ENCODE measurements at places on chromosomes 3 and 15. TPM values are rescaled to one million over a fixed set of nuclear protein-coding genes. Genes with fewer than 3 reads are reported as not detected.
A peak's percentile ranks its signal among the peaks of the same experiment; 100 is the strongest.

DNA sequence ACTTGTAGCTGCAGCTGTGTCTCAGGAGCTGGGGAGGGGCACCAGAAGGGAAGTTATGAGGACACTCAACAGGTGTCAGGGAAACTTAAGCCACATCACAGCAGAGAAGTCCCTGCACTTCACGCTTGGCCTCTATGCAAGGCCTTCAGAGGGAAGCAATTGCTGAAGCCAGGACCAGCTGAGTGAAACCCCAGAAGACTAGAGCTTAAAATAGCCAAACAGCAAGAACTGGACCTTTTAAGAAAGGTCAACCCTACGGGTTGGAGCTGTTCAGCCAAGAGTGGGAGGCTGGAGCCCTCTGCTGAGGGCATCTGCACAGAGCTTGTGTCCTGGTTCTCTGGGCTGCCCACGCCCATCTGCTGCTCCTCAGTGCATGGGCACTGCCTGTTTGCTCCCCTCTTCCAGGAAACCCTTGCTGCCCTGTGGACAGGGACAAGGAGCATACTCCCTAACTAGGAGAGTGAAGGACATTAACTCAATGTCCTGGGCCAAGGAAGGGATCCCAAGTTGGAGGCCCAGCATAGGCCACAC lies 3.9 kb upstream of the GRAMD2A start:
- H3K4me3 ChIP-seq = no peak overlapping the region
- peaks cover 7% of the 10 kb centered on the region for H3K27me3 ChIP-seq
- no peak overlapping the region for H3K27ac ChIP-seq
- DNase-seq = no peak
- H3K36me3 ChIP-seq = peaks cover 47% of the 10 kb centered on the region

The UCN2 gene
- total RNA-seq = not detected

GRCh38 chr3:46284981-46285683 lies 42.9 kb downstream of the CCR3 start:
- H3K36me3 ChIP-seq = peaks cover 9% of the 10 kb centered on the region
- no peaks in the 10 kb centered on the region for H3K27me3 ChIP-seq
- peak overlapping the region; percentile 65 for H3K4me3 ChIP-seq
- peaks cover 66% of the 10 kb centered on the region for H3K4me1 ChIP-seq
- DNase-seq = no peak

The UTS2B gene
- total RNA-seq = not detected

The C3orf80 gene
- not detected for total RNA-seq

DNA sequence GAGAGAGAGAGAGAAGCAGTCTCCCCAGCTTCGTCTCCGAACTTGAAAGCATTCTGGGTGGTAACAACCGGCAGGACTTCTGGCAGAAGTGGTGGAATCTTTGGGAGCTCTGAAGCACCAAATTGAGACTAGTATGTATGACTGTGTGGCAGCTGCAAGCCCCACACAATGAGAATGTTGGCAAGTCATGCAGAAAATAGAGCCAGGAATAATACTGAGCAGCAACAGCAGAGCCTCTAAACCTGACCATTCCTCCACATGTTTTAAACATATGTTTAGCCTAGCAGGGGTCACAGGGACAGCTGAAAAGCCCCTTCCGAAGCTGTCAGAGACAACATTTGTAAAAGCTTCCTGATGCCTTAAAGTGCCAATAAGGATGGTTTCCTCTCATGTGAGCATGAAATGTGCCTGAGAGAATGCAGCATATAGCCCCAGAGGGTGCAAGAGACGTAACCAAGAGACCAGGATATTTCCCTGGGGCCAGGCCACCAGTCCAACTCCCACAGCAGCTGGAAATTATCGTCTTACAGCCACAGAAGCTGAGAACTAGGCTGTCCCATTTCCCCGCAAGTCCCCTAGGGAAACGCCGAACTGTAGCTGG lies 178.6 kb upstream of the CCDC54 start:
- H3K27me3 ChIP-seq = peaks cover 12% of the 10 kb centered on the region
- no peaks in the 10 kb centered on the region for H3K4me1 ChIP-seq
- no peak overlapping the region for H3K4me3 ChIP-seq
- no peak for DNase-seq
- H3K36me3 ChIP-seq = no peaks in the 10 kb centered on the region

The IL17RD gene
- total RNA-seq = not detected

The SLC38A3 gene
- not detected for total RNA-seq

The CD200 gene
- total RNA-seq = 1.7 TPM

DNA sequence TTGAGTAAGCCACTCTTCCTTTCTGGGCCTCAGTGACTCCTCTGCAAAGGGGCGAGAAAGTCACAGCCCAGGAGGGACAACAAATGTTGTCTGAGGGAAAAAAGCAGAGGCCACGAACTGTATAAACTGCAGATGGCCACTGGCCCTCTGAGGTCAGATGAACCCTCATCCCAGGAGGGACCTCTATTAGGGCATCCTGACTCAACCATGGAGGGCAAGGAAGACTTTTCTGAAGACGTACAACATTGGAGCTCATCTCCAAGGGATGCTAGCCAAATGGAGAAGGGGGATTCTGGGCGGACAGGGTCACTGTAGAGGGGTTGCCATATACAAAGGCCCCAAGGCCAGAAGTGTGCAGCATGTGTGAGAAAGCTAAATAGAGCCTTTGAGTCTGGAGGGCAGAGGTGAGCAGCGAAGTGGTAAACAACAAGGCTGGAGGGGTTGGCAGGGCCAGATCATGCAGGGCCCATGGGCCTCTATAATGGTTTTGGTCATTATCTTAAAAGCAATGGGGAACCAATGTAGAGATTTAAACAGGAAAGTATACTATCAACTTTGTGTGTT lies 16.7 kb downstream of the GRAMD2A start:
- DNase-seq = no peak
- H3K4me3 ChIP-seq = no peak overlapping the region
- no peak overlapping the region for H3K27ac ChIP-seq
- H3K27me3 ChIP-seq = peaks cover 39% of the 10 kb centered on the region
- no peaks in the 10 kb centered on the region for H3K36me3 ChIP-seq

GRCh38 chr3:133944181-133944580 lies 48.5 kb upstream of the RAB6B start:
- no peak overlapping the region for H3K27ac ChIP-seq
- no peak overlapping the region for H3K4me3 ChIP-seq

GRCh38 chr3:105394177-105394576 lies 27.5 kb downstream of the ALCAM start:
- no peaks in the 10 kb centered on the region for H3K36me3 ChIP-seq
- no peak overlapping the region for H3K4me3 ChIP-seq
- no peaks in the 10 kb centered on the region for H3K27me3 ChIP-seq
- H3K27ac ChIP-seq = no peak overlapping the region

GRCh38 chr15:51377038-51377786 lies 35.8 kb downstream of the GLDN start:
- H3K4me1 ChIP-seq = peaks cover 2% of the 10 kb centered on the region
- no peak overlapping the region for H3K4me3 ChIP-seq
- no peak overlapping the region for H3K27ac ChIP-seq
- no peaks in the 10 kb centered on the region for H3K36me3 ChIP-seq
